ENCODE measurements at places on chromosomes 11 and 22.

DNA sequence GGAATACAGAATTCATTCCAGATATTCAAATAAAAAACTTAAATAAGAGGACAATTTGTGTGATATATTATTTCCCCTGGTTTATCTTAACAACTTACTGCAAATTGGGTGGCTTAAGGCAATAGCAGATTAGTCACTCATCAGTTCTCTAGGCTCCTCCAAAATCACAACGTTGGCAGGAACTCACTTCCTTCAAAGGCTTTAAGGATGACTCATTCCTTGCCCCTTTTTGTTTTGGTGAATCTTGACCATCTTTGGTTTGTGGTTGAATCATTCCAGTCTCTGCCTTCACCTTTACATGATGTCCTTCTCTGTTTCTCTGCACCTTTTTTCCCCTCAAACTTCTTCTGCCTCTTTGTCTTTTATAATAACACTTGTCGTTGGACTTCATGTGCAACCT, 3.4 kb downstream of the OR10AG1 start:
- DNase-seq = no peak

GRCh38 chr22:31378123-31378522, 21.3 kb upstream of the DRG1 start:
- DNase-seq = no peak

GRCh38 chr22:19983741-19984140, 32.9 kb downstream of the ARVCF start:
- no peak for DNase-seq

DNA sequence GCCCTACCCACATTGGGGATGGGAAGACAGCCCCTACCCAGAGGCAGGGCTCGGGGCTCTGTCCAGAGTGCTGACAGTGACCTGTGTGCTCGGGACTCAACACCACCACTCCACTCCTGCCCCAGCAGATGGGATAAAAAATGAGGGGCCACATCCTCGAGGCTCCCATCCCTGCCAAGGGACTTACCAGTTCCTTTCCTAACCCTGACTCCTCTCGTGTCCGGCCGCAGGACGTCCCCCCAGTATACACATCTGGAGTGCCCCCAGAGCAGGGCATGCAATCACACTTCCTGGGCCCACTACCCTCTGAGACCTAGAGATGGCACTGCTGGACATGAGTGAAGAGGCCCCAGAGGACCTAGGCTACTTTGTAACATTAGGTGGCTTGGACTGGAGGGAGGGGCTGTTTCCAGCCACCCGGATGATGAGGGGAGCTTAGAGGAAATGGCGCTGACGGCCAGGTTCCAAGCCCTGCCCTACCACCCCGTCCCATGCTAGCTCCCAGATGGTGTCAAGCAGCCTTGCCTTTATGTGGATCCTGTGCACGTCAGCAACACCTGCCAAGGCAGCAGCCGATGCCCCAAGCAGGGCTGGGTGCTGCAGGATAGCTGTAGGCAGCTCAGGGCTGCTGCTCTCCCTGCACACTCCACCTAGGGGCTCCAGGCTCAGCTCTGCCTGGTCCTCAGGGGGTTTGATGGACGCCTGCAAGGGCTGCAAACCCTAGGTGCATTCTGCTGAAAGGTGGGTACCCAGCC, 86.6 kb downstream of the DGCR2 start:
- DNase-seq = no peak

- DNase-seq = no peak
Measured at GRCh38 chr22:27643907-27644306, 157.6 kb downstream of the MN1 start.

GRCh38 chr22:42142771-42143461, 12.3 kb upstream of the CYP2D6 start:
- DNase-seq = no peak

All from GDM1 (cell line).